Activated effector memory CD4-positive, alpha-beta T cell treated with anti-CD3 and anti-CD28 coated beads, Interleukin-2, amount 50 U/mL, for 16 hours (primary cell): ENCODE measurements at places on chromosomes 5 and 9.

DNA sequence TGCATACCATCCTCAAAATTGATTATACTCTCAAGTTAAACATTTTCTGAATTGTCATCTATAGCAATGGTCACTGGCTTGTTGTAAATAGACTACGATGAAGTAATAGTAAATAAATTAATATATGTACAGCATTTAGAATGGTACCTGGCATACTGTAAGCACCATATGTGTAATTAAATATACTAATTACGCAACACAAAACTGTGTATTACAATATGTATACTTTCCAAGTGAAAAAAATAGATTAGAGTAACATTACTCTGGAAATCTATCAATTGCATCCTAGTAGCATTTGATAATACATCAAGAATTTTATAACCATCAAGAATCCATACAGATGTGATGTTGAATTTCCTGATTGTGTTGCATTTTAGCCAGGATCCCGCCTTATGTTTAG, 17.2 kb upstream of the ROR2 start:
- DNase-seq = no peak

DNA sequence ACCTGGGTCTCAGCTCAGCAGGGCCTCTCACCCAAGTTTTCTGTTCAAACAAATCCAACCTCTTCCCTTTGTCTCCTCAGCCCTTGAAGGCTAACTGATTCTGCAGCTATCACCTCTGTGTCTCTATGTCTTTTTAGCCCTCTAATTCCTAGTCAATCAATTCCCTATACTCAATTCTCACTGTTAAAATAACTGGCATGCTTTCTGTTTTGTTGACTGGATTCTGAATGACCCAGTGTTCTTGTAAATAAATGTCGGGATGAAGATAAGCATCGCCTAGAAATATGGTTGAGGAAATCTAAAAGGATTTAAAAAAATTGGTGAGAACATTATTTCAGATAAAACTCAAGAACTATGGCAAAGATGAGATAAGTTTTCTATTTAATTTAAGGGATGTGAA, 210.2 kb downstream of the ICE1 start:
- DNase-seq = no peak

DNA sequence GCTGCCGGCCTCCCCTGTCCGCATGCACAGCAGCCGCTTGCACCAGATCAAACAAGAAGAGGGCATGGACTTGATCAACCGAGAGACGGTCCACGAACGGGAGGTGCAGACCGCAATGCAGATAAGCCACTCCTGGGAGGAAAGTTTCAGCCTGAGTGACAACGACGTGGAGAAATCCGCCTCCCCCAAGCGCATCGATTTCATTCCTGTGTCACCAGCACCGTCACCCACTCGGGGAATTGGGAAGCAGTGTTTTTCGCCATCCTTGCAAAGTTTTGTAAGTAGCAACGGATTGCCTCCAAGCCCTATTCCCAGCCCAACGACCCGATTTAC, 75.3 kb downstream of the PIP5K1B start:
- DNase-seq = no peak

DNA sequence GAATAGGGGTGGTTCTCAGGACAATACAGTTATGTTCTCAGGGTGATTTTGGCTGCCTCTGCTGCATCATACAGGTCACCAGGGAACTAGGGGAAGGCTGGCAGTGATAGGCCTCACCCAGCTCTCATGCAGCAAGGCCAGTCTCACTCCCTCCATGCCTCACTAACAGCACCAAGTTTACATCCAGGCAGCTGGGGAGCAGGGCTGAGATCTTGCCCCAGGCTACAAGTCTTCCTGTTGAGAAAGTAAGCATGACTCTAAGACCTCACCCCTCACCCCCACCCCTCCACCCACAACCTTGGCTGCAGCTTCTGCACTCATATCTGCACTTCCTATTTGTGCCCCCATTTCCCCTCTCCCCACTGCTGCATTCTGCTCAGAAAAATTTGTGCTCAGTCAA, 481.2 kb downstream of the ACTL7B start:
- DNase-seq = no peak

- DNase-seq = no peak
These were observed 25.5 kb upstream of the RUSC2 start for GRCh38 chr9:35464141-35465025.

GRCh38 chr5:168749391-168750100, 170.4 kb upstream of the PANK3 start:
- DNase-seq = no peak

- DNase-seq = no peak
These were observed 20.7 kb upstream of the ANKRD34B start for GRCh38 chr5:80590766-80591165.

DNA sequence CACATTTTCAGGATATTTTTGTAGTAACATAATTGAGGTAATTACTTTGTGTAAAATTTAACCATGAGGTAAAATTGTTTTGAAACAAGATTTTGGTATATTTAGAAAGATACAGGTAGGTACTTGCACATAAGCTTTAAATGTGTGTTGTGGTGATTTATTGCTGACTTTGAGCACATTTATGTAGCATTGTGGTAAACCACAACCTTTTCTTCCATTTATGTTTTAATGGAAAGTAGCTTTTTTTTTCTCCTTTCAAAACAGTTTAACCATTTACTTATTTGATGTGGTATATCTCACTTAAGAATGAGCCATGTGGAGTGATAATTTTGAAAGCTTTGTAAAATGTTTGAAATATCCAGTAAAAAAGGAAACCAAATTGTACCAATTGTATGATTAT, 35.6 kb downstream of the FCHO2 start:
- no peak for DNase-seq

DNA sequence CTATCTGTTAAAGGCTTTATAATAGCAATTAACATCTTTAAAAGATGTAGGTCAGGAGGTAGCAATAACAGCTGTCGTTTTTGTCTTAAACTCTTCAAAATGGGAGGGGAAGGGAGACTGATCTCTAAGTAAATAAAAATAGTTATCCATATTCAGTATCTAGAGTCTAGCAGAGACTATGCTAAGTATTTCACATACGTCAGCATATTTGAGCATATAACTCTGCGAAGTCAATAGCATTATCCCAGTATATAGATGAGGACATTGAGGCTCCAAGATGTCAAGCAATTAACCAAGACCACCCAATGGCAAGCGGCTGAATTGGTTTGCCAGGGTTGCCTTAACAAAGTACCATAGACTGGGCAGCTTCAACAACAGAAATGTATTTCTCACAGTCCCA, 316.8 kb downstream of the MLLT3 start:
- no peak for DNase-seq

DNA sequence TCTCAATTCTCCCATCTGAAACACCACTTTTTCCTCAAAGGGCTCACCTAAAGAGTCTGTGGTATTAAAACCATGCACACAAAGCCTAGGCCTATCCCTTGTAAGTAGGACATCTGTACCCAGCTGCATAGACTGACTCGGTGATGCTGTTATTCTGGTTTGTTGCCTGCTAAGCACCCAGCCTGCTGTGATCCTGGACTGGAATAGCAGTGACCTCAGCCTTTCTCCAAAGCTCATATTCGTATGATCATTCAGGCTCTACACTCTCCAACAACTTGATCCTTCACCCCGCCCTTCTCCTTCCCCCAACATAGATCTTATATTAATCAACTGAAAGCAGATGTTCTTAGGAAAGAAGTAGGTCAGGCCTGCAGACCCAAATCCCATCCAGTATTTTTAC, 81.4 kb upstream of the WWC1 start:
- DNase-seq = no peak

DNA sequence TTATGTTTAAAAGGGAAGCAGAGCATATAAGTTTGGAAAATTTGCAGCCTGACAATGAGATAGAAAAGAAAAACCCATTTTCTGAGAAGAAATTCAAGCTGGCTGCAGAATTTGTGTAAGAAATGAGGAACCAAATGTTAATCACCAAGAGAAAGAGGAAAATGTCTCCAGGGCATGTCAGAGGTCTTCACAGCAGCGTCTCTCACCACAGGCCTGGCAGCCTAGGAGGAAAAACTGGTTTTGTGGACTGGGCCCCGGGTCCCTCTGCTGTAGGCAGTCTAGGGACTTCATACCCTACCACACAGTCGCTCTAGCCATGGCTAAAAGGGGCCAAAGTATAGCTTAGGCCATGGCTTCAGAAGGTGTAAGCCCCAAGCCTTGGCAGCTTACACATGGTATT, 32.1 kb upstream of the HSD17B4 start:
- no peak for DNase-seq

DNA sequence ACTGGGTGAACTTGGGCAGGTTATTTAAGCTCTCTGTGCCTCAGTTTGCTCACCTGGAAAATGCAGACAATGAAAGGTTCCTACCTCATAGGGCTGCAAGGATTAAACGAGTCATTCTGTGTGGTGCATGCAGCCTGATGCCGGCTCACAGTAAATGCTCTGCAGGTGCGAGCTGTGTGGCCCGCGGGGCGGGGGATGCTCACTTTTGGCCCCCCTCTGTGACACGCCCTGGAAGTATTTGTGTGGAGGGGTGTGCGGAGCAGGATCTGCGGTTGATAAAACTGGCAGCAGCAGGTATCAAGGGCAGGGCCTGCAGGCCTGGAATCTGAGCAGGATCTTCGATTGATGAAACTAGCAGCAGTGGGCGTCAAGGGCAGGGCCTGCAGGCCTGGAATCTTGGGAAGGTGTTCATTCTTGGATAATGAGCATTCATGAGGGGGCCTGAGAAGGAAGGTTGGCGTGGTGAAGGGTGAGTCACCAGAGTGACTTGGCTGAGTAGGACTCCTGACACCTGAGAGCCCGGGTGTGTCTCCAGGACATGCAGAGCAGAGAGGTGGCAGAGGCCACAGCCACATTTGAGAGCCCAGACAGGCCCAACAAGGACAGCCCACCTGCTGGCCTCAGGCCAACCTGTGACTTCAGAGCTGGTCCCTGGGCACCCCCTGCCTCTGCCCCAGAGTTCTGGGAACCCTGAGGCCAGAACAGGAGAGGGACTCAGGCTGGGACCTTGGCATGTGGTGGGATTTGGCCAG, 11.9 kb downstream of the UNC5A start:
- DNase-seq = no peak

GRCh38 chr9:2591967-2592366, 29.6 kb upstream of the VLDLR start:
- DNase-seq = no peak
